ENCODE measurements at places on chromosomes 7 and 10.

DNA sequence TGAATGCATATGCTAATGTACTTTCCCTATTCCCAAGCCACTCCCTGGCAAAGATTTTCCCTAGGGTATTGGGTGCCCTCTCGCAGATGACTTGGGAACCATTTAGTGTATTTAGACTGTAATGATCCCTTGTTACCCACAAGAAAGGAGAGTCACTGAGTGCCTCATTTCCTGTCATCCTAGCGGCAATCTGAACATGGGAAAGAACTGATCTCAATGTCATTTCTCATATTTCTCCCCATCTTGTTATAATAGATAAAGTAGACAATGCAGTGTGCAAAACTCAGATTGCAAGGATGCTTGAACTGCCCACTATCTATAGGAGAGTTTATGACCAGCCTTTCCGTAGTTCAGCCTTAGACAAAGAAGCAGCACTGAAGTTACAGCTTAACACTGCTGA, 123.3 kb downstream of the MICU1 start:
- DNase-seq, result no peak

DNA sequence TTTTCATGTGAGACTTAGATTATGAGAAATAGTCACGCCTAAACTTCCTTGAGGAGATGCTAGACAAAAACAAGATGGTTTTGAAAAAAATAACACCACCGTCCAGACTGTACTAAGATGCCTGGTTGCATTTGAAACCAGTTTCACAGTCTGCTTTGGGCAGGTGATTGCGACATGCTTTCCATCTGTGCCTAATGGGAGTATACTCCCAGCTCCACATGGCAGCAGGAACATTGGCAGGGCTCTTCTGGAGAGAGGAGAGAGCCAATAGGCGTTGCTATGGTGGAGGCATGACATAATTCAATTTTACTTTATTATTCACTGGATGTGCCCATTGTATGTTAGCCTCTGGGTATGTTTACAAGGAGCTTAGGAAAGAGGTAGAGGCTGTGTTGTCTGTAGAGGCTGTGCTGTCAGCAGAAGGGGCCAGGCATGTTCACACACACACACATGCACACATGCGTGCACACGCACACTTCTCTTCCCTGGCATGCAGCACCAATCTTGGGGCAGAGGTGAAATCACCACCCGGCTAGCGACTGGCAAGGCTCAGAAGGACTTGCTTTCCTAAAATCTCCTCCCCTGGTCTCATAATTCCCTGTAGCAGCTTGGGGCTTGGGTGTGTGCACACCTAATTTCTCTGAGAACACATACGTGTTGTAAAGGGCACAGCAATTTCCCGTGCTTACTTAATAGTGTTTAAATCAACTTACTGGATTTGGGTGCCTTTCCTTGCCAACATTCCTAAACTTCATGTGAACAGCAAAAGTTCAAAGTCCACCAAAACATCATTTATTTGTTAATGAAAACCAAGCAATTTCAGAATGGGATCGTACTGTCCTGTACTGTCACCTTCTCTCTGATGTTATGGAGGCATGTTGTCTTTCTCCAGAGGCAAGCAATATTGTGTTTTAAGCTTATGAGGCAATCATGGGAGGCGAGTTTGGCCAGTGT, 162.1 kb downstream of the TCF7L2 start:
- DNase-seq, result peak; percentile 81

DNA sequence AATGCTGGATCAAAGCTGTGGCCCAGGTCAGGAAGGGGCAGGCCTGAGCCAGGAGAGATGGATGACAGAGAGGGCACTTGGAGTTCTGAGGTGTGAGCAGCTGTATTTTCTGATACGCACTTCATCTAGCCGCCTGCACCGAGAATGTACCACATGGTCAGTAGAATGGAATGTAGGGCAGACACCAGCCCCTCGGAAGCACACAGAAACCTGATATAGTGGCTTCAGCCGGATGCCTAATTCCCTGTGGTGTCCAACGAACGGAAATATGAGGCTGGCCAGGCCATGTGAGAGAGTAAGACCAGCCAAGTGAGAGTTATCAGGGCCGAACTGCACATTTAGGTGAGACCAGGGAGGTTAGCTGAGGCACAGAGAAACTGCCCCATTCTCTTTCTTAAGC, 46.7 kb upstream of the PLCE1 start:
- DNase-seq, result no peak

- DNase-seq, result no peak
Measured at GRCh38 chr10:116590590-116591444, at the start of gene PNLIPRP1. PNLIPRP1 (plus strand) TSS chr10:116590959; CDS start chr10:116591130, 171 bp downstream.

DNA sequence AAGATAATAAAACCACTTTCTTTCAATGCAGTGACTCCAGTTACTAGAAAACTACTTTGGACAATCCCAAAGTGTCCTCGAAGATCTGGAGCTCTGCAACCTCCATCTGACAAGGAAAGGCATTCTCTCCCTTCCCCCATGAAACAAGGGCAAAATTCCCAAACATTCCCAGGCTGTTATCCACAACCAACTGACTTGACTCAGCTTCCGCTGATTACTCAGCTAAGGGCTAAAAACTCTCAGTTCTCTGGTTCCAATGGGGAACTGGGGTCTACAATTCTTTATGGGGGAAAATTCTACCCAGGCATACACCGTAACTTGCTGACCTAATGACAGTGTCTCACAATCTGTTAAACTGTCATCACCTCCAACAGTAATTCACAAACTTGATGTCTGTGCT, 48.4 kb downstream of the SFMBT2 start:
- DNase-seq, result no peak

GRCh38 chr10:60797200-60797599, 18.9 kb downstream of the CDK1 start:
- no peak for DNase-seq

GRCh38 chr10:12954866-12955265, 46.6 kb downstream of the CCDC3 start:
- DNase-seq, result peak; percentile 37

GRCh38 chr7:75875113-75876080, 3.4 kb upstream of the RHBDD2 start:
- DNase-seq, result peak; percentile 87

DNA sequence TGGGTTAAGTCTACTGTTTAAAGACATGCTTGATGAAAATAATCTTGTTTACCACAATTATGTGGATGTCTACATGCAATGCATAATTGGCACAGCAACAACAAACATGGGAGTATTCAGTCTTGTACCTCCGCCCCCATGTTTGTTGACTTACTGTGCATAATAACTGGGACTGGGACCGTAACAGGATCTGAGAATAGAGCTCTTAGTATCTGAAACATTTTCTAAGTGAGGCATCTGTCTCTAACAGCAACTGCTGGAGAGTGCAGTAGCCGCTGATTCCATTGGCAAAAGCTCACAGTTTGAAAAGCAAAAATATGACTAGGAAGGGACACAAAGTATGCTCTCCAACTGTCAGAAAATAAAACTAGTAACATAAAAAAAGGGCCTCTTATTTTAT, 61.6 kb downstream of the ENO4 start:
- DNase-seq, result no peak

DNA sequence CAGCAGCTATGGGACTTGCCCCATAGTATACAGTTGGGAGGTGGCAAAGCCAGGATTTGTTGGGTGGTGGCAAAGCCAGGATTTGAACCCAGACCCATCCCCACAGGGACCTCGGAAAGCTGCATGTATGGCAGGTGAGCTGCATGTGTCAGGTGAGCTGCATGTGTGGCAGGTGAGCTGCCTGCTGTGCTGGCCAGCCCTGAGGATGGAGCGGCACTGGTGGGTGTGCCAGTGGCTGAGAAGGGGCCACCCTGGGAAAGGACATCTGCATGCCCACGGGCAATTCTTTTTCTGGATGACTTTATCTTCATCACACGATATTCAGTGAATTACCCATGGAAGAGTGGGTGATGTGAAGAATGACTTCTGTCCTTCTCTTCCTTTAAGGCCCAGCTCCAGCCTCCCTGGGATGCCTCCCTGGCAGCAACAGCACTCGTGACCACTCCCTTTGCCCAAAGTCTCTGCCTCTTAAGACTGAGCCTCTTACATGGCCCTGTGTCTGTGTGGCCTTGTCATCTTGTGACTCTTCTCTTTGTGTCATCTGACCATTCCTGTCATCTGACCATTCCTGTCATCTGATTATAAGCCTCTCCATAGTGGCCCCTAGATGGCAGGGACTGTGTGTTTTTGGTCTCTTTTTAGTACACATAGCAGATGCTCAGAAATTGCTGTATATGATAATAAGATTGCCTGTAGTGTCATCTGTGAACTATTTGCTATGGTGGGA, 25.0 kb downstream of the CLEC2L start:
- no peak for DNase-seq

- no peak for DNase-seq
Measured at GRCh38 chr10:128540781-128541761, 414.8 kb upstream of the MKI67 start.

GRCh38 chr7:128841171-128841690, 11.0 kb downstream of the FLNC start:
- DNase-seq, result no peak

GRCh38 chr10:100735337-100736143, 9.8 kb upstream of the PAX2 start:
- no peak for DNase-seq

GRCh38 chr7:67725423-67725822, 728.8 kb downstream of the TYW1 start:
- DNase-seq, result no peak

- no peak for DNase-seq
Measured at GRCh38 chr7:34749446-34749845, 91.4 kb downstream of the NPSR1 start.

DNA sequence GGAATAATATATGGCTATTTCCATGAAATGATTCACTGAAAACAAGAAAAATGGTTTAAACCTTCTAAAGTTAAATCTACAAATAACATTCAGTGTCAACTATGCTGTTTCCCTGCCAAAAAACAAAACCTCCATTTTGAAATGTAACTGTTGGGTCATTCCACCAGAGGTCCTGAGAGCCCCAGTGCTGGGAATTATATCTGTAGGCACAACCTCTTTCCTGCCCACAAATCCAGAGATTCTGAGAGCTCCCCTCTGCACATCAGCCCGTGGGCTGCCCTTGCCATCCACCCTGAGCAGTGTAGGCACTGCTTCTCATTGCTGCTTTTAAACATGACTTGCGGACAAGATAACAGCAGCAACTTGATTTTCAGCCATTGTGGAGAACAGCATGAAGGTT, 198.6 kb downstream of the TMEM178B start:
- no peak for DNase-seq

DNA sequence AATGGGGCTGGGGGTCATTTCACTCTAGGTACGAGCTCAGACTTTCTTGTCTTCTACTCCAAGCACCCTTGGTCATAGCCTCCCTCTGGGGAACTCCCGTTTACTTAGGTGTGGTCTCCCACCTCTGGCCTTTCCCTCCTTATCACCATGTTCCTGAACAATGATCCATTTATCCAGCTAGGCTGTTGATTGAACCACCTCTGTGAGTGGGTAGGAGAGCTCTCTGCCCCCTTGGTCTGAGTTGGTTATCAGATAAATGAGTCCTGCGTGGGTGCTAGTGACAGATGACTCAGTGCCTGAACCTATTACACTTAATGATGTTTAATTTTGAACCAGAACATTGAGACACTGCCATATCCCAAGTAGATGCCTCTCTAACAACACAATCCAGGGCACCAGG, 9.4 kb downstream of the BLNK start:
- no peak for DNase-seq

- no peak for DNase-seq
Measured at GRCh38 chr7:56605146-56605545, 488.9 kb upstream of the NUPR2 start.

GRCh38 chr10:120988751-120989150, 137.6 kb downstream of the WDR11 start:
- DNase-seq, result no peak

DNA sequence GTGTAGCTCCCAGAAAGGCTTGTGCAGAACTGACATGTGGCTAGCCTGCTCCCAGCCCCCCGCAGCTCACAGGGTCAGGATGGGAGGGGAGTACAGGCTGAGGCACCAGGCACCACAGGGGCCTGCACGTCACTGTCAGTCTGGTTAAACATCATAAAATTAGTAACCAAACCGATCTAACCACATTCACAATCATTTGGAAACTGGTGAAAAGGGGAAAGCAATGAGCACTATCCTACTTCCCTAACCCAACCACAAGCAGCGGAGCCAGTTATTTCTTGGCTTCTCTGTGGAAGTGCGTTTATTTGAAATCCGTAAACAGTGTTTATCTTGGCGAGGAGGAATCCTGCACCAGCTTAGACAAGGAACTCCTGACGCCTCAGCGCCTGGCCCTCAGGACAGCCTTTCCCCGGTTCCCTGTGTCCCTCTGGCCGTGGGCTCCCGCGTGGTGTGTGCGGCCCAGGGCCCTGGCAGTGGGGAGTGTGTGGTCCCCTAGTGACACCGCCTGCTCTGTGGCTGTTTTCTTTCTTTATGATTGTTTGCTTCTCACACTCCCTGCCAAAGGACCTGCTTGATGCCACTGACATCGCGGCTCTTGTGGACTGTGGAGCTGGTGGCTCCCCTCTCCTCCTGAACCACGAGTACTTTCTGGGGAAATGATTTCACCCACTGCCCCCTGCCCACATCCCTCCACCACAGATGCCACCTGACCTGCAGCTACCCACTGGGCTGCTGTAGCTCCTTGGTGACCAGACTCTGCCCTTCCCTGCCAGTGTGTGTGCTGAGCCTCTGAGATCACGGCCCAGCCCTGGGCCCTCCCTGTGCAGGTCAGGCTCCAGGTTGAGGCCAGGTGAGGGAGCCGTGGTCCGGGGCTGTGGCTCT, 38.0 kb downstream of the INPP5A start:
- DNase-seq, result no peak

DNA sequence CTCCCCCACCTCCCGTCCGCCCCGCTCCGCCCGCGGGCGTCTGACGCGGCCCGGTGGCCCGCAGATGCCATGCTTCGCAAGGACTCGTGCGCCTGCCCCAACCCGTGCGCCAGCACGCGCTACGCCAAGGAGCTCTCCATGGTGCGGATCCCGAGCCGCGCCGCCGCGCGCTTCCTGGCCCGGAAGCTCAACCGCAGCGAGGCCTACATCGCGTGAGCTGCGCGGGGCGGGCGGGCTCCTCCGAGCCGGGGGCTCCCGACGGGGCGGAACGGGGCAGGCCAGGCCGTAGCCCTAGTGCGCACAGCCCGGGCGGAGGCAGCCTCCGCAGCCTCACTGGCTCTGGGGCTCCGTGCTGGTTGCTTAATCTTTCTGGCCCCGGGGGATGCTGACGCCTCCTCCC, 2.8 kb downstream of the ASIC3 start:
- no peak for DNase-seq

GRCh38 chr10:48579251-48579960, 25.5 kb downstream of the ARHGAP22 start:
- DNase-seq, result peak; percentile 19

- no peak for DNase-seq
Measured at GRCh38 chr7:78179827-78180477, 381.4 kb downstream of the PHTF2 start.

GRCh38 chr10:99917963-99918825, 91.6 kb downstream of the DNMBP start:
- DNase-seq, result peak; percentile 61

GRCh38 chr10:106136175-106136574, 1028.3 kb downstream of the SORCS1 start:
- DNase-seq, result peak; percentile 75

- peak; percentile 29 for DNase-seq
Measured at GRCh38 chr10:101588879-101589278, 758 bp downstream of the DPCD start.
